ENCODE measurements at places on chromosomes 5 and 9.

- DNase-seq, result no peak
Measured at GRCh38 chr5:107365320-107366109, 305.2 kb downstream of the EFNA5 start.

DNA sequence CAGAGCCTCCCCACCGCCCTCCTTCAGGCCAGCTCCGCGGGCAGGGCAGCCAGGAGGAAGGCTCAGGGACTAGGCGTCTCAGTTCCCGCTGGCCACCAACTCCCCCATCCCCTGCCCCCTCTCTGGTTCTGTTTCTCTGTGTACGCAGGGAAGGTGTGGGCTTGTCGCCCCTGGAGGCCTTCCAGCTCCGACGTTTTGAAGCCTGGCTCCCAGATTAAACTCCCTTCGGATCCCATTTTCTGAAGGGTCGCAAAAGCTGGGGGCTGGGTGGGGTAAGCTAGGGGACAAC lies 346 bp downstream of the ATOX1 start:
- no peak for DNase-seq

DNA sequence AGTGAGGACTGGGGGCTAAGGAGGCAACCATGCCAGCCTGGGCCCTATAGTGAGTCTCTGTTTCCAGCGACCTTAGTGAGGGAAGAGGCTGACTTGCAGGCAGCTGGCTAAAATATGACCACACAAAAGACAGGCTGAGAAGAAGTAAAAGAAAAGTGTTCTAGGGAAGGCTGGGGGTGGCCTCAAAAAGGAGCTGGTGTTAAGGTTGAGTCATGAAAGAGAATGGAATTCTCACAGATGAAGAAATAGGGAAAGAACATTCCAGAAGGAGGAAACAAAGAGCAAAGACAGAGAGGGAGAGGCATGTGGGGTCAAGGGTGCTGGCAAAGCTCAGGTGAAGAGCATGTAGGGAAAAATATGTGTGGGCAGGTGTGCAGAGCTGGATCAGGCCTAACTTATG lies 302.7 kb upstream of the RFX3 start:
- DNase-seq, result no peak

GRCh38 chr9:98099898-98100297 lies 19.1 kb downstream of the TRIM14 start:
- DNase-seq, result no peak

DNA sequence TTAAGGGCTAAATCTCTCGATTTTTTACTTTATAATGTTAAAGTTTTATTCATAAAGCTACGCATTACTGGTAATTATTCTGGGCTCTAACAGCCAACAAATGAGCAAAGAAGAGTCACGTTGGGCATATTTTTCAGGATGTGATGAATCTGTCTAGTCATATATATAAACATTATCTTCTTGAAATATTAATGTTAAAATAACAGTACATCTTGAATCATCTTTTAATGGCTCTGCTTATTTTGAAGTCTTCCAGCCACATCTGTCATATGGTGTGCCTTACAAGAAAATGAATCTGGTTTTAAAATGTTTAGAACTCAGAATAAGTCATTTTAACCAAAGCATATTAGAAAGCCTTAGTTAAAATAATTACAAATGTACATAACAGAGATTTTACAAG lies 96.9 kb downstream of the CWC27 start:
- DNase-seq, result no peak

DNA sequence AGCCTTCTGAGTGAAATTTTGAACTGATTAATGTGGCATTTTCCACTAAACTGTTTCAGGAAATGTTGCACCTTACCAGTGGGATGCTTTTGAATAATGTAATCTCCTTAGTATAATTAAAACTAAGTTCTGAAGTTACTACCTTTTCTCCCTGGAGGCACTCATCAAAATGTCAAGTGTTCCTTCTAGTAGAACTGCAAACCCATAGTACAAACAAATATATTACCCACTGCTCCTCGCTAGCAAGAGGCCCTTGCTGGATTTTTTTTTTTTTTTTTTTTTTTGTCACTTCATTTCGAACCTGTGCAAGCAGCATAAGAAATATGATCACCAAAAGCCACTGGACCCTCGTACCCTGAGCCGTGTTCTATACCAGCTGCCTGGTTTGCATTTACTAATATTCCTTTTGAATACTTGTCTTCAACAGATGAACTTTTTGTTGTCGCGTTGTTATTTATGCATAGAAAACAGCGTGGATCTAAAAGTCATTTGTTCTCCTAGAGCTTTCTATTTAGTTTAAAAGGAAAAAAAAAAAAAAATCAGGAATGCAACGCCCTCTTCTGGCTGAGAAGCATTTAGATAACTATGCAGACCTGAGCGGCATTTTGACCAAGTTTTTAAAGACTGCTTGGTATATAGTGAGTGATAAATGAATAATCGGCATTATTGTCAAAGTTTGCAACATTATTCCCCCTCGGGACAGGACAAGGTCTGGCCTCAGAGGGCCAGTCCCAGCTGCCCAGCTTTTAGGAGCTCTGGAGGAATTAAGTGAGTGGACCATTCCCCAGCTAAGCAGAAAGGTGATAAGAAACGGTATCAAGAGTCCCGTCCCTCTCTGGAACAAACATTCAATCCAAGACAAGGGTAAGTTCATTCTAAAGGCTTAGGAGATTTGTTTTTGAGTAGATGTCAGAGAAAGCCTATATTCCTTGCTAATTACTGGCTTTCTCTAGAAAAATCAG lies 162.5 kb upstream of the KIF2A start:
- no peak for DNase-seq

DNA sequence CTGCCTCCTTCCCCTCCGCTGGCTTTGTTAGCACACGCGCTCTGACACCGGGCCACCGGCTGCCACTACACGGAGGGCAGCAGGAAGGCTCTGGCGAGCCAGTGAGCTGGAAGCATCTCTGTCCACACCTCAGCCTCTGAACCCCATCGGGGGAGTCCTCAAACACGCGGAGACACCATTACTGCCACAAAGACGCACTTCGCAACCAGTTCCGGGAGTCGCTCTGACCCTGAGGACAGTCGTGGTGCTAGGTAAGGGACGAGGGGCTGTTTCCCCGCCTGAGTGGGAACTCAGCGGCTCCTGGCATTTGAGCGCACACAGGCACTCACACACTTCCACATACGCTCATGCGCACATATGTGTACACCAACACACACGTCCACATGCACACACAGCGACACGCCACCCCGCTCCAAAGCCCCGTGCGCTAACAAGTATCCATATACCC lies 160.0 kb downstream of the C9orf152 start:
- no peak for DNase-seq

DNA sequence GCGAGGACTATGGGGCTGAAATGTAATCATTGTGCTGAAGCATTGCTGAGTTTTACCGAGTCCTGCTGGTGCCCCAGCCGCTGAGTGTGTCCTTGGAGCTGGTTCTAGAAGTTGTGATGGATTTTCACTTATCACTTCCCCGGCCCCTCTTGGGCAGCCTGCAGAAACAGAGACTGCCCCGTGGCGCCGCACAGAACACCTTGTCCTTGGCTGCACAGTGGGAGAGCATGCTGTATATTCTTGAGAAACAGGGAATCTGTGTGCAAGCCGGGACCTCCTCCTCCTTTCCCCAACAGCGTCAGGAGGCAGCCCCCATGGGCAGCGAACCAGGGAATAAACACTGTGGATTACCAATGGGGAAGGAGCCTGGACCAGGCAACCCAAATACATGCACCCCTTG lies 90.6 kb upstream of the RUFY1 start:
- DNase-seq, result no peak

Data from CMK (cell line).